Stimulated activated CD4-positive, alpha-beta T cell treated with anti-CD3 and anti-CD28 coated beads, Interleukin-4, amount 100 ng/mL, for 48 hours (primary cell): ENCODE measurements at places on chromosomes 2 and 18.

GRCh38 chr2:121689356-121689755, 40.1 kb upstream of the CLASP1 start:
- DNase-seq: no peak

DNA sequence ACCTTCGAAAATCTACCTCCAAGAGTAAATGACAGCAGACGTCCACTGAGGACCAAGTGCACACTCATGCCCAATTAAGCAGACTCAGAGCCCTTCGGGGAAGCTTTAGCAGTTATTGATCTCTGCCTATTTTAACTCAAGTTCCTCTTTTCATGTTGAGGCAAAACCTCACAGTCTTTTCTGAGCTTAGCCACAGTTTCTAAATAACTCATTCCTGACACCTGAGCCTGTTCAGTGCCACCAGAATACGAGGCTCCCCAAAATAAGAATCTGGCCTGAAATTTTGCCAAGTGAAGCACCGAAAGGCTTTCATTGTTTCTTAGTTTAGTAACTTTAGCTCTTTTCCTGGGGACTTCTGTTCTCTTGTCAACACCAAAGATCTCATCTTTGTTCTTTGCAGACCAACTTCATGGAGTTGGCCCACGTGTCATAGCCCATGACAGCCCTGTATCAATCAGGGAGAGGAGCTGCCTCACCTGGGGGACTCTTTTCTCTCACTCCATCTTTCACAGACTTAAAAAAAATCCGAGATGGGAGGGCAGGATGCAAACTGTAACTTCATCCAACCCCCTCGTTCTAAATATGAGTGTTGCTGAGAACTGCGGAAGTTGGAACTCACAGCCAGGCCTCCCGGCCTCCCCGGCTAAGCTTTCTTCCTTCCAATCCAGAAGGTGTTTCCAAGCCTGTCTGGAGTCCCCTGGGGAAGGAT, 22.2 kb downstream of the INPP5D start:
- DNase-seq: no peak

DNA sequence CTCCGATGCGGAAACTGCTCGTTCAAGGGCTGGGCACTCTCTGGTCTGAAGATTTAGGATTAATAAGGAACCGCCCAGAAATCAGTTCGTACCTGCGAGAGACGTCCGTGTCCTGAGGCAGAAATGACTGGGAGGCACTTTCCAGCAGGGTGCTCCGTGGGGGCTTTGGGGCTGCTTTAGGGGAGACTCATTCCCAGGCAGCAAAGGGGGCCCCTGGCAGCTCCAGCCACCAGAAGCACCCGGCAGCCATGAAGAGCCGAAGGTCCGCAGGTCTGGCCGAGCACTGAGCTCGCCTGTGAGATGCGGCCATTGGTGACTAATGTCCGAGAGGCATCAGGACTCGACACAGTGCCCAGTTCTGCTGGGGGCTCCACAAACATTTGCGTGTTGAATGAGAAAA, 20.9 kb downstream of the KCNG2 start:
- DNase-seq: no peak

GRCh38 chr2:131042148-131042775, 51.0 kb downstream of the FAM168B start:
- no peak for DNase-seq

- no peak for DNase-seq
Measured at GRCh38 chr2:138846216-138846821, 66.1 kb upstream of the NXPH2 start.

DNA sequence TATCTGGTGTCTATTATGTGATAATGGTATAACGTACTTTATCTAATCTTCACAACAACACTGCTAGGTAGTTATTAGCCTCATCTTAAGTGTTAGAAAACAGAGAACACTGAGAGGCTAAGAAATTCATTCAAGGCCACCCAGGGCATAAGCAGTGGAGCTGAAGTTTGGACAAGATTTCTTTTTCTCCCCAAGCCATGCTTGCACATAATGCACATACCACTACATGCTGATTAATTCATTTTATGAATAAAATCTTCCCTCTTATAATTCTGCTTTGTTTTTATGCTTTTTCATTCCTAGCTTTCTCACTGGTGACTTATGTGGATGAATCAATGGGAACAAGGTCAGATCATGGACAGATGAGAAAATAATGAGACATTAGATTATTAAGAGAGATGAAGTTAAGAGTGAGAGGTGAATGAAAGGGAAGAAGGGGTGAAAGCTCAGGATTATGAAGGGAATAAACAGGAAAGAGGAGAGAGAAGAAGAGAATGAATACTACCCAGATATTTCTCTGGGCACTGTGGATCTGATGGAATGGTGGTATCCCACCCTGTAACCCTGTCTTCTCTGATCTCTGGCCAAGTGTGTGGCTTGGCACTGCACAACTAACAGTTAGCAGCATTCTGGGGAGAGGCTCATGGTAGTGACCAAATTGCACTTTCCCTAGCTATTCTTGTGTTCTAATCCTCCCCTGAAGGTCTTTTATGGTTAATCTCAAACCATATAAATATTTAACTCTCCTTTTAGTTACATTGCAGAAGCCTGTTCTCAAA, 17.7 kb upstream of the GALNT3 start:
- no peak for DNase-seq

DNA sequence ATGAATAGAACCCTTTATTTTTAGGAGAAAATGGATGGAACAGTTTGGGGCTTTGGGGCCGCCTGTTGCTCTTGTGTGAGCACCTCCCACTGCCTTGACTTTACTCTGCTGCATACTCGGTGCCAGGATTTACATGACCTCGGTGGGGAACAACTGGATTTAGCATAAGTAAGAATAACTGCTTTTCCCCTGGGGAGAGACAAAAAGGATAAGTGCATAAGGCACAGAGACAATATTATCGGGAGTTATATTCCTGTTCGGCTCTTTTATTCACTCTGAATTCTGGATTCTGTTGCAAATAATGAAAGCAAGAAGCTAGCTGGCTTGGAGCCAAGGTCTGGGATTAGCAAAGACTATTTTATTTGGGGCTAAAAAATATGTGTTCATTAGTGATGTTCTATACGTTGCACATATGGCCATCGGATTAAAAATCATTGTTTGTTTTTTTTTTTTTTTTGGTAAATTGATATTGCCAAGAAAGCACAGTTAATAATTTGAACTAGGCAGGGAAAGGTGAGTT, 69.8 kb downstream of the CYBRD1 start:
- DNase-seq: no peak

- DNase-seq: no peak
Measured at GRCh38 chr2:111200333-111200881, 79.7 kb downstream of the BCL2L11 start.

DNA sequence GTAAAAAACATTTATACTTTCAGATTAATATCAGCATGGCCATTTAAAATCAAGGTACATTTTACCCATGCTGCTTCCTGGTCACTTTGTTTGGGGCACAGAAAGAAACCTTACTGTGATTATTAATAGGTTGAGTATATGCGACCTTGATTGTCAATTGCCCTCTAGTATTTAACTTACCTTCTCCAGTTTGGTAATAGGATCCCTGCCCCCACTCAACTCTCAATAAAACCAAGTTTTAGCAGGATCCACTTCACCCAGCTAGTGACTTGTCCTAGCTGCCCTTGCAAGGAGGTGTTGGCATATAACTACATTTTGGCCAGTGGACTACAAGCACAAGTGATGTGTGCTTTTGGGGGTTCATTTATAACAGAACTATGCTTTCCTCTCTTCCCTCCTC, 34.3 kb downstream of the FANCL start:
- no peak for DNase-seq

- no peak for DNase-seq
Measured at GRCh38 chr18:45540125-45540524, 75.2 kb upstream of the SLC14A2 start.

DNA sequence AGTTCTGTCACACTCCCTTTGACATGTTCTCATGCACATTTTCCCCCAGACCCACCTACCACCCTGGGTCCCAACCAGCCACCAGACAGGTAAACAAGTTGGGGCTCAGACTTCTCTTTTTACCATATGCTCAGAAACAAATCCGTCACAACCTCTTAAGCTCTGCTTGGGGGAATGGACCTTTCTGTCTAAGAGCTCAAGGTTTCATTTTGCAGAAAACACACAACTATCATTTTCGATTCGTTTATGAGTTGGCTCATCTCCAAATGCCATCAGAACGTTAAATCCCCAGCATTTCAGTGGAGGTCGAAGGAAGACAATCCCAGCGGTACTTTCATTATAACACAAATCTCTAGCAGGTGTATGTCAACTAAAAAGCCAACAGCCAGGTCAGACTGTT, 30.6 kb upstream of the NCK2 start:
- no peak for DNase-seq

GRCh38 chr18:27226556-27227075, 41.5 kb upstream of the CHST9 start:
- DNase-seq: no peak

GRCh38 chr2:24814516-24814915, 21.3 kb downstream of the CENPO start:
- DNase-seq: no peak

DNA sequence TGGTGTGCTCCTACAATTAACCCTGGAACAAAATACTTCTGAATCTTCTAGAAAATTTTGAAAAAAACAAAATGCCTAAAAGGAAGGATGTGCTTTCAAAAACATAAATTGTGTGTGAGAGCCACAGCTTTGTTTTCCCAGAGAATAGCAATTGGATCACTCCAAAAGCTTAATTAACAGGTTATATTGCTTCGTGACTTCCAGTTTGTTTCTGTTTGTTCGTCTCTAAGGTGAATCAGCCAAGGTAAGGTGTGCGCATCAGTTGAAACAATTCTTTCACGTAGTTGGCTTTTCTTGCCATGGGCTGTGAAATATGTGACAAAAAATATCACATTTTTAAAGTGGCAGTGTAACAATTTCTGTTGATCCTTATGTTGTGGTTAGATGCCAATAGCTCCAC, 90.3 kb upstream of the BARD1 start:
- DNase-seq: no peak

- DNase-seq: no peak
Measured at GRCh38 chr2:238027591-238028415, 33.0 kb upstream of the SCLY start.

DNA sequence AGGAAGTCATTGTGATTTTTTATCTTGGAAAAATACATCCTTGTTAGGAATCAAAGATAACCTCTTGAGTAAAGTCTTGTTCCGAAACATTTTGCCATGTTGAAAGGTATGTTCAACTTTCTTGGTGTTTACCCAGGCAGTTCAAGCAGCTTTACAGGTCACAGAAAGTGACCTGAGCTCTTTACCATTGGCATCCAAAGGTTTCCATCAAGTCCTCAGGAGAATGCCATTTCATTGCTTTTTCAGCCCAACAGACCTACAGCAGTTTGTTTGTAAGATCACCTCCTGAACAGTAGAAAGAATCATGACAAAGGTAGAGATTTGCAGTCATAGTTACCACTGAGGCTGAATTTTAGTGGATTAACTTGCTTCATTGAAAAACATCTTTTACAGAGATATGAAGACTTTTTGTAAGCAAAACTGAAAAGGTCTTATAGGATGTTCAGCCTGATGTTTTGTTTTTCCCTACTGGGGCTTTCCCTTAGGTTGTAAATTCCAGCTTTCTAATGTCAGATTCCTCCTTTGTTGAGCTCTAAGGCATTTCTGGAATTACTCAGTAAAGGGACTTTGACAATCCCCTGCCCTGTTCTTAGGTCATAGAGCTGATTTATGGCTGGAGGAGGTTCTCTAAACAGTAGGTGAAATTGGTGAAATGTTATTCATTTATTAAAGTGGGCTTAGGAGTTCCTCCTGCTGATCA, 236.8 kb upstream of the RBMS1 start:
- no peak for DNase-seq

- DNase-seq: no peak
Measured at GRCh38 chr2:186544255-186544675, 45.6 kb upstream of the ITGAV start.

DNA sequence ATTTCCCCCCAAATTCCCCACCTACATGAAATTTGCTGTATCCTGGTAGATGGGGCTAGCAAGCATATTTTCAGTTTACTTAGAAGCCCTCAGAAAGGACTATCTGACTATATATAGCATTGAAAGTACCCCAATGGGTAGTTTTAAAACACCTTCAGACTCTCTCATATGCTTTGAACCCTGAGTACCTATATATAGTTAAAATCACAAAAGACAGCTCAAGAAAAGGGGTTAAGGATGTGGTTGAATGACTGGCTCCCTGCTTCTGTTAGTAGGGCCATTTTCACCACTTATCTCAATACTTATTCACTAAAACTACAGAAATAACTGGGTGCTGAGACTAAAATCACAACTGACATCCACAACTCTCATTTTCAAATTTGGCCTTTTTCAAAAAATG, 18.5 kb downstream of the WDPCP start:
- no peak for DNase-seq

DNA sequence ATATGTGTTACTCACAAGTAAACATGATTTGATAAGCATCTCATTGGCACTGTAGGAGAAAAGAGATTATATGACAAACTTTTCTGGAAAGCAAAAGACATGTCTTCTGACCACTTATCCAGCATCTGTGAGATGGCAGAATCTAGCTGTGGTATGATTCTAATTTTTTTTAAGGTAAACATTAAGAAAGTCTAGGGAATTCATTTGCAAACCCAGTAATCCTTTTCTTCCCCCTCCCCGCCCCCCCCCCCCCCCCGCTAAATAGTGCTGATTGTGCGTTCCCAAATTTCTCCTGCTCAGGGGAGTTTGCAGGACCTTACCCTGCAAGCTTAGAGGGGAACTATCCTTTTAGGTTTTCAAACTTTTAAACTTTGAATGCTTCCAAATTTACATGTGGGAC, 12.1 kb downstream of the MRPL44 start:
- DNase-seq: no peak

- no peak for DNase-seq
Measured at GRCh38 chr2:82478641-82479040, 1980.4 kb downstream of the SUCLG1 start.

DNA sequence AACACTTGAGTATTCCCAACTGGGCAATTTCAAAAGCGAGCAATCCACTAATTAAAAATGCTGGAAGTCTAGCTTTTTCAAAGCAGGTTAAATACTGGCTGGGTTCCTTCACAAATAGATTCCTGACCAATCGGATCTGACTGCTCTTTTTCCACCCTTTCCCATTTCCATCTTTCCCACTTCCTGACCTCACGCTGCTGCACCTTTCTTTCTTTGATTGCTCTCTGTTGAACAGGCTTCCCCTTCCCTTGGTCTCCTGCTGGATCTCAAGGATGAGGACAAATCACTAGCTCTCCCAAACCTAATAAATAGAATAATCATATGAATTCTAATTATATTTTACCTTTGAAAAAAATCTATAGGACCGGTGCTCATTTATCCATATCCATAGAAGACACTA, 121.2 kb downstream of the TCF4 start:
- DNase-seq: no peak

GRCh38 chr2:106165029-106165428, 29.1 kb downstream of the UXS1 start:
- no peak for DNase-seq

DNA sequence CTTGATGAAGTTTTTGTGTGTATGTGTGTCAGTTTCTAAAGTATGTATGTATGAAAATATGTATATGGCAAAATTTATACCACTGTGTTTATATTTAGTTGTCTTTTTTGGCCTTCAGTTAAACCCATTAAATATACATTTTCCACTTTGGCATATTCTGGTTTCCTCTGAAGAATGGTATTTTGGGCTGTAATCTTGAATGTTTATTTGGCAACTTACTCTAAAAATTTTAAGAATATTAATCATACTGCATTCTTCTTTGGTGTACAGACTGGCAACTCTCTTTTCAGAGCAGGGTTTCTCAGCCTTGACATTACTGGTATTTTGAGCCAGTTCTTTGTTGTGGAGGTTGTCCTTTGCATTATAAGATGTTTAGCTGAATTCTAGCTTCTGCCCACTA, 27.9 kb upstream of the CCBE1 start:
- DNase-seq: no peak
